H4 (cell line): ENCODE measurements at places on chromosomes 2 and 18. TPM values are rescaled to one million over a fixed set of nuclear protein-coding genes. Genes with fewer than 3 reads are reported as not detected.

TUBA4B gene
- not detected in 2 replicates for total RNA-seq

GRCh38 chr18:23217781-23218180 is 82.5 kb downstream of the CABLES1 start:
- DNase-seq: no peak

NFU1 gene
- 42.6 and 56.4 TPM in 2 replicates for total RNA-seq

FHOD3 gene
- total RNA-seq: 4.9 and 6.1 TPM in 2 replicates

SEMA4C gene
- total RNA-seq: 15.9 and 18.0 TPM in 2 replicates

GRCh38 chr2:1582891-1583341 is 161.4 kb downstream of the PXDN start:
- DNase-seq: no peak

KCTD18 gene
- total RNA-seq: 15.4 and 15.9 TPM in 2 replicates

ZNF892 gene
- total RNA-seq: 0.70 and 2.0 TPM in 2 replicates

GRCh38 chr2:133247631-133248030 is 320.6 kb downstream of the NCKAP5 start:
- DNase-seq: no peak

DNA sequence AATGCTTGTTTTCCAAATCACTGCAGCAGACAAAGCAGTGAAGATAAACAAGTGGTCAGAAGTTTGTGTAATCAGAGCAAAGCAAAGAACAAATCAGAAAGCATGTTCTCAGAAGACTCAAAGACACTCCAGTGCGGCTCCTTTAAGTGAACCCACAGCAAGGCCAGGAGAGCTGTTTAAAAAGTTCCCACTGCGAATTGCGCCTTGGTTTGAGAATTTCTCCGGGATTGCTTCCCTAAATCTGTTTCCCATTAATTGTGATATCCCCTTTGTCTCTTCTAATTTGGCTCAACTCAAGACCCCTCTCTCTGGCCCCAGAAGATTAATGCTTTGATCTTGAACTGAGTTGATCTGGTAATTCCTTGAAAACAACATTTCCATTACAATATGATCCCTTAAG is 122.4 kb upstream of the BCL2L11 start:
- peak; percentile 22 for DNase-seq

GRCh38 chr2:100846716-100847115 is 26.8 kb downstream of the NPAS2 start:
- DNase-seq: no peak

- DNase-seq: no peak
These were observed 14.6 kb downstream of the SFT2D3 start for GRCh38 chr2:127715778-127716449.

- no peak for DNase-seq
These were observed 264.7 kb upstream of the SYT4 start for GRCh38 chr18:43542016-43542415.

DNA sequence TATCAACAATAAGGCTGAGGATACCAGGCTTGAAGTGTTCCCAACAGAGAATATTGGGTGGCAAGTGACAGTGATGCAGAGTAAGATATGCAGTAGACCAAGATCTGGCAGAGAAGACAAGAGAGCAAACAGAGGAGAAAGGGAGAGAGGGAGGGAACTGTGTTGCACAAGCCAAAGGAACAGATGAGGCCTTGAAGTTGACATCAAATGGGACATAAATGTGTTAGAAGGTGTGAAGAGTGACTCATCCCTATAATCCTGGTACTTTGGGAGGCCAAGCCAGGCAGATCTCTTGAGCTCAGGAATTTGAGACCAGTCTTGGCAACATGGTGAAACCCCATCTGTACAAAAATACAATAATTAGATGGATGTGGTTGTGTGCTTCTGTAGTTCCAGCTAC is 342.9 kb downstream of the PARD3B start:
- DNase-seq: no peak

RAX gene
- not detected in 2 replicates for total RNA-seq

- no peak for DNase-seq
These were observed 144.3 kb downstream of the NCK2 start for GRCh38 chr2:105889046-105889445.

SCTR gene
- not detected in 2 replicates for total RNA-seq

RAB17 gene
- not detected in 2 replicates for total RNA-seq

UGT1A8 gene
- not detected in 2 replicates for total RNA-seq

DNA sequence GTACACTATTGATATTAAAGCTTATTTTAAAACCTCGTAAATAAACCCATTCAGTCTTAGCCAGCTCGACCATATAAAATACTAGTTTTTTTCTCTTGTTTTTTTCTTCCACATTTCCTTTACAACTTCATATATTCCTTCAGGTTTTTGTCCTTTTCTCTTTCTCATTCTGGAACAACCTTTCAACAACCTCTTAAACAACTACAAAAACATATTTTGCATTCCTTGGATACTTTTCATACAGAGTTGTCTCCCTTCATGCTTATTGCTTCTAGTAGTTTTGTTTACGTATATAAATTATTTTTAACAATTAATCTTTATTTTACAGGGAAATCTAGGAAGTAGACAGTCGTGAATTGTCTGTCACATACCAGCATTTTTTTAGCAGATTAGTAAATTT is 41.2 kb downstream of the COMMD1 start:
- no peak for DNase-seq

GRCh38 chr2:237421542-237422116 is 7.7 kb upstream of the COL6A3 start:
- DNase-seq: peak; percentile 74

- DNase-seq: peak; percentile 92
These were observed 90.1 kb downstream of the DOK6 start for GRCh38 chr18:69490813-69491212.

DNA sequence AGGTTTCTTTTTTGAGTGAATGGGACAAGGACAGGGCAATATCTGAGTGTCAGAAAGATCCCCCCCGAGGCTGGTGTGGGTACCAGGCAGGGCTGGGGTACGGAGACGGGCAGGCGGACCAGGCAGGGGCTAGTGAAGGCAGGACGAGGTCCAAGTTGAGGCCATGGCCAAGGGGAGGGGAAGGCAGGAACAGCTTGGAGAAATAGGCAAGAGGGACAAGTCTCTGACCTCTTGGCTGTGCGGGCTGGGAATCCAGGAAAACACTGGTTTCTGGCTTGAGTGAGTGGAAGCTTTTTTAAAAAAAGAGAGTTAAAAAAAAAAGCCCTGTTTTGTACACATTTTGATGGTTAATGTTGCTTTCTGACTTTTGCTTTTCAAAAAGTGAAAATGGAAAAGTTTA is 30.3 kb downstream of the ASAP2 start:
- DNase-seq: no peak

- no peak for DNase-seq
These were observed 146.1 kb downstream of the PXDN start for GRCh38 chr2:1598041-1598710.

DNA sequence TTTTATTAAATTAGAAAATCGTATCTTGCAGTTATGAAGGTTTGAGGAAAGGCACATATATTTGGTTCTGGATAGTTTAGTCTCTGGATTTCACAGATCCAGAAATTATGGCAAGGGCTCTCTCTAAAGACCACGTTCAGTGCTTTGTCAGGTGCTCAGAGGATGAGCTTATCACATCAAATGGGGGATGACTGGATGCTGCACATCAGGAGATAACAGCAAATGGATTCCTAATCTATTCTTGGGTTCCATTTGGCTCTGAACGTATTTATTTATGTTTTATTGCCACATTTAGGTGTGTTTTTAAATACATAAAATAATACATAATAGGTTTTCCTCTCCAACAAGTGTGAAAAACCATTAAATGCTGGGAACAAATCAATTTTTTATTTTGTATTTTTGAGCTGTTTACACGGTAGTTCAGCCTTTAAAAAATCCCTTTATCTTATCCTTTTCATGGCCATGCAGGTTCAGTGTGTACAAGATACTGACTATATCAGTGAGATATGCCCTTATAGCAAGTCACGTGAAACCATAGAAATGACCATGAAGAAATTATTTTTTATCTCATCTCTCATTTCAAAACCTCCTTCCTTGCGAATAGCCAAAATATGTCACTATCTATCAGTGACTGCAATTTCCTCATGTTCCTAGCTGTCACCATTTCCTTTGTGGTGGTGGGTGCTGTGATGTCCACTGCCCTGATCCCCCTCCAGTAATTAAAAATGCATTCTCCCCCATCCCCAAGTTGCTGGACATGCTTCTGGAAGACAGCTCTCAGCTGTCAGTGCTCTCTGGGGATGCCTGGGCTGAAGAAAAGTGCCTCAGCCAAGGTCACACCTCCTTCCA is 25.9 kb upstream of the CXCR4 start:
- no peak for DNase-seq

- DNase-seq: no peak
These were observed 99.4 kb downstream of the FTCDNL1 start for GRCh38 chr2:199751492-199752120.

- peak; percentile 39 for DNase-seq
These were observed 28.9 kb downstream of the KCNK3 start for GRCh38 chr2:26721115-26722032.

CLEC4F gene
- not detected in 2 replicates for total RNA-seq

SCYGR8 gene
- total RNA-seq: not detected in 2 replicates

DYSF gene
- total RNA-seq: 0.37 and 0.43 TPM in 2 replicates

GRCh38 chr2:26352892-26353291 is 6.3 kb upstream of the ADGRF3 start:
- DNase-seq: no peak

- DNase-seq: no peak
These were observed 57.1 kb upstream of the KLHL29 start for GRCh38 chr2:23327887-23328286.

KCNJ3 gene
- 0.10 TPM in 1 of 2 replicates, not detected in the other for total RNA-seq

- DNase-seq: no peak
These were observed 323.4 kb upstream of the UBE2E3 start for GRCh38 chr2:180657054-180657453.

DNA sequence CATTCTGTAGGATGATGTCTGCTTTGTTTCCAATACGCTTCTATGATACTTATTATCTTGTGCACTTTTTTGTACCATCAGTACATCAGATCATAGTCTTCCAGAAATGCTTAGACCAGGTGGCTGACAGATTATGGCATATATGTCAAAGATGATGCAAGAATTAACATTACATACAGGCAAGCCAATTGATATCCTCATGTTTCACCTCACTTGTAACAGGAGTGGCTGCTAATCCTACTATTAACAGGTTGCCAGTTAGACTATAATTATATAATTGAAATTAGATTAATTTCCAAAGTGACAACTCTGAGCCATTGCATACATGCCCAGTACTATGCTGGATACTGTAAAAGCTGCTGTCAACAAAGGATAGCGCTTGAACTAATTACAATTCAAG is 77.2 kb downstream of the TLK1 start:
- no peak for DNase-seq

WNT10A gene
- 0.12 TPM in 1 of 2 replicates, not detected in the other for total RNA-seq
